Forelimb muscle (tissue), 1 donor: ENCODE measurements at places on chromosomes 1 and 21.

- no peak for DNase-seq
These were observed 4.8 kb downstream of the MFSD2A start for GRCh38 chr1:39959651-39960333.

GRCh38 chr1:234656070-234656895 is 46.3 kb upstream of the IRF2BP2 start:
- no peak for DNase-seq

DNA sequence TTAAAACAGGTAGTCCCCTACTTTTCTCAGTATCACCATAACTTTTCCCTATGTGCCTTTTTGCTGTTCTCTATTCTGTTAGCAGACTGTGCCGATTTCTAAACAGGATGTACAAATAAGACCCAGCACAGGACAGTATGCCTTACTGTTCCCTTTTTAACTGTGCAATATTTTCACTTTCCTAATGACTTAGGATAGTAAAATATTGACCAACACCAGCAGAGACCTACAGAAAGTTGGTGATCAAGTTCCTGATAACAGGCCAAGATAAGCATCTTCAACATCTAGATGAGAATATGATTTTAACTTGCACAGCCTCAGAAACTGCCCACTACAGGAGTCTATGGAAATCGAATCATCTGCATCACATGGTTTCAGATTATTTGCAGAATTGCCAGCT is 42.0 kb downstream of the ADSS2 start:
- DNase-seq: no peak

DNA sequence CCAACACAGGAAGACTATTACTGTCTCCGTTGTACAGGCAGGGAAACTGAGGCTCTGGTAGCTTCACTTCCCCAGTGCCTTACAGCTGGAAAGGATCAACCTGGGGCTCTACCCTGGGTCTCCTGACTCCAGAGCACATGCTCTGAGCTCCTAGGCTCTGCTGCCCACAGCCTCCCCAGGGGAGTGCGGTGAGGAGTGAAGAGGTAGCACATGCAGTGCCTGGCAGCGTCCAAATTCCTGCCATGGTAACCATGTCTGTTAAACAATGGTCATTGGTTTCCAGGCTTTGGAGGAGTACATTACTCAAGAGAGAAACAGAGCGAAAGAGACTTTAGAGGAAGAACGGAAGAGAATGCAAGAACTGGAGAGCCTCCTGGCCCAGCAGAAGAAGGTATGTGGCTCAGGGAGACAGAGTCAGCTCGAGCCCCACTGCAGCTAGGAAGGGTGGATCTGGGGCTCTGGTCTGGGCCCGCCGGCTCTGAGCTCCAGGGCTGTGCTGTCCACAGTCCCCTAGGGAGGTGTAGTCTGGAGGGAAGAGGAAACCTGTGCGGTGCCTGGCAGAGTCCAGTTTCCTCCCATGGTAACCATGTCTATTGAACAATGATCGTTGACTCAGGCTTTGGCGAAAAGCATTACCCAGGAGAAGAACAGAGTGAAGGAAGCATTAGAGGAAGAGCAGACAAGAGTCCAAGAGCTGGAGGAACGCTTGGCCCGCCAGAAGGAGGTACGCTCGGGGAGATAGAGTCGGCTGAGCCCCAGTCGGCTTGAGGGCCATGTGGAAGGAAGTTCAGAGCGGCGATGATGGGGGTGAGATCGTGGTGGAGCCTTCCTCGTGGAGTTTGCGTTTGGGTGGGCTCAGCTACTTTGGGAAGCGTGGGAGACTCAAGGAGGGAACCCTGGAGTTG is 64.6 kb upstream of the EFHD2 start:
- DNase-seq: no peak

GRCh38 chr1:78765489-78765888 is 115.9 kb downstream of the IFI44 start:
- DNase-seq: no peak

- no peak for DNase-seq
These were observed 8.4 kb upstream of the XKR8 start for GRCh38 chr1:27951396-27951795.

DNA sequence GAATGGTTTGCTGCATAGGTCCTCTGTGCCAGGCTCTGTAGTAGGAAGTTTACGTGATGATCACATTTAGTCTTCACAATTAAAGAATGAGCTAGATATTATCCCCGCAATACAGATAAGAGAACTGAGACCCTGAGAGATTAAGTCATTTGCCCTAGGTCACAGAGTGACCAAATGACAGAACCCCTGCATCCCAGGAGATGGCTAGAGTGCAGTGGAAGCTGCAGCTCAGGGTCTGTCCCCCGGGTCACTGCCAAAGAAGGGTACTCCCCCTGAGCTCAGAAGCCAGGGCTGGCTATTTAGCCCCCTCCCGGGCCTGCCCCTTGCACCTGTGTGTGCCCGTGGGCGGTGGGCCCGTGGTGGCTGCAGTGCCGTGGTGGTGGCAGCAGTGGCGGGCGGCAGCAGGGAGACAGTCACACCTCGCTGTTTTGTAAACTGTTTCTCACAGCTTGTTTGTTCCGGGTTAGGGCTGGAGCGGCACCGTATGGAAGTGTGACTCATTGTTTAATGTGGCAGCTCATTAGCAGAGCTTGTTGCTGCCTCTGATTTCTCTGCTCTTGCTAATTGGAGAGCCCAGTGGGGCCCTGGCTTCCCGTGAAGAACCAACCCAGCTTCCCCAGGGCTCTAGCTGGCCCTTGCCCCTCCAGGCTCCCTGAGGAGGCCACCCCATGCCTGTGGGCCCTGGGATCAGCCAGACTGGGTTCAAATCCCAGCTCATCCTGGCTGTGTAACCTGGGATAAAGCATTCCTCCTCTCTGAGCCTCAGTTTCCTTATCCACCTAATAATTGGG is 19.3 kb upstream of the FOXO6 start:
- DNase-seq: no peak

- DNase-seq: no peak
These were observed 2.9 kb downstream of the TATDN3 start for GRCh38 chr1:212794561-212795014.

- no peak for DNase-seq
These were observed 30.3 kb downstream of the UBR4 start for GRCh38 chr1:19179597-19180264.

GRCh38 chr1:9120312-9120958 is 8.5 kb downstream of the GPR157 start:
- DNase-seq: no peak

DNA sequence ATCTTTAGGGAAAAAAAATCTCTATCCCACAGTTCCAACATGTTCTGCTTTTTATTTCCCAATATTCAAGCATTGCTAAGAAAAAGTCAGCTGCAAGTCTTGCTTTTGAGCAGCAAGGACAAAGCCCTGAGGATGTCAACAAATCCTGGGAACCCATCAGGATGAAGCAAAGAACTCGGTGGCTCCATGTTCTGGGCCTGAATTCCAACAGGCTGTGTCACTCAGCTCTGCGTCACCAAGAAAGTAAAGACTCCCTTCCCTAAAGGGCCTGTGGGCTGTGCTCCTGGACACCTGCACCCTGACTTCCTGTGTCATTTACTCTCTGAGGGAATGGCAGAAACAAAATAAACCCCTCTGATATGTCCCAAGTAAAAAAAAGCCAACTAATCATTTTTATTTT is 95.5 kb downstream of the TIAM1 start:
- no peak for DNase-seq

- DNase-seq: no peak
These were observed 70.6 kb downstream of the GATAD2B start for GRCh38 chr1:153852170-153852569.

- DNase-seq: no peak
These were observed 32.1 kb downstream of the ARID4B start for GRCh38 chr1:235295902-235296350.

DNA sequence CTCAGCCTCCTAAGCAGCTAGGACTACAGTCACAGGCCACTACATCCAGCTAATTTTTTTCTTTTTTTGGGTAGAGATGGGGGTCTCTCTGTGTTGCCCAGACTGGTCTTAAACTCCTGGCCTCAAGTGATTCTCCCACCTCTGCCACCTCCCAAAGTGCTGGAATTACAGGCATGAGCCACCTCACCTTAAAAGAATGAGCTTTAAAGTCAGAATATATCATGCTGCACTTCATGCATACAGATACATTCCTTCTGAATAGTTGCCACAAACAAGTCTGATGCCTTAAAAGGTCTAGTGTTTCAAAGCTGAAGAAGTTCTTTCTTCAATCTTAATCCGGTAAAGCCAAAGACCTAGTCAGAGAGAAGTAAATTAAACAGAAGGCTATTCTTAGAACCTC is 23.8 kb upstream of the CPLANE2 start:
- no peak for DNase-seq

DNA sequence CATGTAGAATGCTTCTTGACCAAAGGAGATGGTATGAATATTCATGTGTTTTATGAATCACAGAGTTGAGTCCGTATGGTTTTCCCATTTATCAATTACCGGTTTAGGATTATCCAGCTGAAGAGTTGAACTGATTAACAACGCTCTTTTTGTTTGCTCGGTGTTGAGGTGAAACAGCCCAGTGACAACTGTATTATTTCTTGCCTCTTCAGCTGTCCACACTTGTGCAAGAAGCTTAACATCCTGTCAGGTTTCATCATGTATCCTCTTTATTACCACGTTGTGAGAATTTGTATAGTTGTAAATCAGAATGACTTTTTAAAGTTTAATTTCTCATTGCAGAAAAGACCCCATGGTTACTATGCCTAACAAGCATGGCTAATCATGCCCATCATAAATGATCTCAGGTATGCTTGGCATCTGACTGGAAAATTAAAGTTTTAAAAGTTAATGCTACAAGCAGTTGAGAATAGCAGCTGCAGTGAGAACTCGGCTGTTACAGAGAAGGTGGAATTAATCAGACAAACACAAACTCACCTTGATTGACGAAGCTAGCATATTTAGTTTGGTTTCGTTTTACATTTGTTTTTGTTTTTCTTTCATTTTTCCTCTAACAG is 563.2 kb upstream of the ADGRL2 start:
- DNase-seq: no peak

- no peak for DNase-seq
These were observed at the start of gene CFAP141 for GRCh38 chr1:154206196-154206595. TSS of gene CFAP141 (minus strand) at chr1:154206333. CDS start at chr1:154206307, 26 bp downstream.

- no peak for DNase-seq
These were observed 189.9 kb downstream of the HUNK start for GRCh38 chr21:32062591-32063227.

DNA sequence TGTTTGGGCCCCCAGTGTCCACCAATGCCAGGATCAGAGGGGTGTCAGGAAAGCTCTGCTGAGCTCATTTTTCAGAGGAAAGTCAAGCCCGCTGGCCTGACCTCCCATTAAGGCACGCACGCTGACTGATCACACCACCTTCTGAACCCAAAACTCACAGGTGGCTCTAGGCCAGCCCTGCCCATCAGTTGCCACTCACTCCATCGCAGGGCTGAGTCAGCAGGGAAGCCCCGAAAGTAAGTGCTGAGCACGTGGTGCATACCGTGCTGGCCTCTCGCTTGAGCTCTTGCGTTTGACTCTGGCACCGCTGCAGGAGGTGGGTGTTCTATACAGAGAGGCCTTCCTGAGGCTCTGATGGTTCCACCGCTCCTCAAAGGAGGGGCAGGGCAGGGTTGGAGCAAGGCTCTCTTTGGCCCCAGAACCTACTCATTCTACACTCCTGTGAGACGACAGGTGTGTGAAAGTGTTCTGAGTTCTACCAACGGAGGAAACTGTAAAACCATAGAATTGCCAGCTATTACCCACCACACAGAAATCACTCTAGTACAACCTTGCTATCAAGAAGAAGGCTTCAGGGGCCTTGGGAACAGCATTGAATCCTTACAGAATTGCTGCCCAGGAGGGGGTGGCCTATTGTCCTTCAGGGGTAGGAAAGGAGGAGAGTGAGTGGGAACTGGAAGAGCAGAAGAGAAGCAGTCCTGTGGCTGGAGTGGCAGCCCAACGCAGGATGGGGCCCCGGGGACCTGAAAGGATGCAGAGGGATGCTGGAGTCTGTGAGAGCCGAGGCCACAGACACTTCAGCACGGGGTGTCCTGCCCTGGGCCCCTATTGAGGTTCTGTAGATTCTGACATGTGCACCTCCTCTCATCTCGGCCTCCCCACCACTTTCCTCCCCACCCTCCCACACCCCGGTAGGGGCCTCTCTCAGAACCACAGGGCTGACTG is 214.7 kb upstream of the EDN2 start:
- no peak for DNase-seq

- no peak for DNase-seq
These were observed 43.8 kb downstream of the CAPN2 start for GRCh38 chr1:223755992-223756775.

- no peak for DNase-seq
These were observed 26.5 kb upstream of the SLC35A3 start for GRCh38 chr1:99943223-99943794.

GRCh38 chr1:60857851-60858250 is 224.5 kb upstream of the NFIA start:
- DNase-seq: no peak

DNA sequence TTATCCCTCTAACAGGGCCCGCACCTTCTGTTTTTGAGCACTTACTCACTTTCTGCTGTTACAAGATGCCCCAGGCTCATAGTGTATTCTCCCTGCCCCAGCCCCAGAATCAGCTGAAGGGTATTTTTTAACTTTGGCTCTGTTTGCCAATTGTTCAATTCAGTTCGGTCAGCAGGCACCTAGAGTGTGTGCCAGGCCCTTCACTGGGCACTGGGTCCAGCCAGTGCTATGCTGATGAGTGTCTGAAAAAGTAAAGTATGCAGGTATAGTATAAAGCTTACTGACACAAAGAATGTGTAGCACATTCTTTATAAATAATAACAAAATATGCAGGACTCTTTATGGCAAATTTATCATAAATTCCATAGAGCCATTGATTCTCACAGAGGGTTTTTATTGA is 35.0 kb downstream of the FHAD1 start:
- no peak for DNase-seq

DNA sequence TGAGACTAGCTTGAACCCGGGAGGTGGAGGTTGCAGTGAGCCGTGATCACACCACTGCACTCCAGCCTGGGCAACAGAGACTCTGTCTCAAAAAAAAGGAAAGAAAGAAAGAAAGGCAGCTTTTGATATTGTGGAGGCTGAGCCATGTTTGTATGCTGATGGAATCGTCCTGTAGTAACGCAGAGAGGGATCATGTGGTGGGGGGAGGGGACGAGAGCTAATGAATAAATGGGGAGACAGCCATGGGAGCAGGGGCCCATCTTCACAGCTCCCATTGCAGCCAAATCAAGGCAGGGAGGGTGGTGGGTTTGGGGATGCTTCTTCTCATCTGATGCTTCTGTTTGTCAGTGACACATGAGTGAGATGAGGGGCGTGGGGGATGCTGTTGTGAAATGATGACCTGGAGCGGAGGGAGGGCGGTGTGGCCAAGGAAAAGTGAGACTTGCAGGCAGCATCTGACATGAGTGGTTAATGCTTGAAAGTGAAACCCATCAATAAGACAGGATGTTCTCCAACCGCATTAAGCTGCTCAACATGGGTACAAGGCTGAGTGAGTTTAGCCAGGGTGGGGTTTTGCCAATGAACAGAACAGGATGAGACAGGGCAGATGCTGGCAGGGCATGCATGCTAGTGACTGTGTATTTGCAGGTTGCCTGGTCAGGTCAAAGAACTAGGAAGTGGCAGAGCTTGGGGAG is 16.7 kb downstream of the SPATA21 start:
- DNase-seq: no peak

DNA sequence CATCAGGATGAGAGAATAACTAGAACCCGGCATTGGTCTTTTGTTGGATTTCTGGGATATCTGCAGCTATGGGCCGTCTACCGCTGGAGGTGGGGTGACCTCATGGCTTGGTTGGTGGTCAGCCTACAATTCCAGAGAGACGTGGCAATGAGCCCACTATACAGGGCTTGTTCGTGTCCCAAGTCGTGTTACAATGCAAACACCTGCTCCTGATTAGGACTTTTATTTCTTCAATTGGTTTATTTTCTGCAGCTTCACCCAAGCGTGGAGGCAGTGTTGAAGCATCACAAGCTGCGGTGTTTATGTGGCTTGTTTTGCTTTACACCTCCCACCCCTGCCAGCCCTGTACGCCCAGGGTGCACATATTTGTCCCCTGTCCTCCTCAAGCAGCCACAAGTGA is 211.7 kb upstream of the TMEM51 start:
- DNase-seq: no peak
